ENCODE measurements at places on chromosomes 12 and 14.
A peak's percentile ranks its signal among the peaks of the same experiment; 100 is the strongest.

DNA sequence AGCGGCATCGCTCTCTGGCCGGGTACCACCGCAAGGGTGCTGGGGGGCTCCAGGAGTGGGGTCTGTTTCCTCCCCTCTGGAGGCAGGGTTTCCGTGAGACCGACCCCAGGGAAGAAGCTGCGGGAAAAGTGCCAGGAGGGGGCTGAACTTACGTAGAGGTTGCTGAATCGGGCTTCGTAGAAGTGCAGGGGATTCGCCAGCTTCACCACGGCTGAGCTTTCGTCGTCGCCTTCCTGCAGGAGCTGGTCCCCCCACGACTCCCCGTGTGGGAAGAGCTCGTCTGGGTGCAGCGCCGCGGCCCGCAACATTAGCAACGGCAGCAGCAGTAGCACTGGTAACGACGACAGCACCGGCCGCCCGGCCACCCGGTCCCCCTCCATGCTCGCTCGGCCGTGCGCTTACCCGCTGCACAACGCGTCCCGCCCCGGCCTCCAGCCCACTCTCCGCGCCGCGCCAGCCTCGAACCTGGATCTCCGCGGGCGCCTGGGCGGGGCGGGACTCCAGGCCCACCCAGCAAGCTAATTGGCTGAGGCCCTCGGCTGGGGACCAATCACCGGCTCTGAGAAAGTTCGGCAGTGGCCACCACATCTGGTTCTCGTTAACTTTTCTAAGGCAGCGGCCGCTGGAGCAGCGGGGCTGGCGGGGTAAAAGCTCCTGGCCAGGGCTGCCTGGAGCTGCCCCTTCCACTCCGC, at the start of gene NID2:
Gene NID2 (minus strand): TSS at position 445 of the 692 bp plus-strand sequence. CDS start 65 bp downstream, at position 380.
- DNase-seq = peak; percentile 31

- no peak for DNase-seq
Observed at GRCh38 chr12:2679068-2679815, 115.5 kb upstream of the FKBP4 start.

DNA sequence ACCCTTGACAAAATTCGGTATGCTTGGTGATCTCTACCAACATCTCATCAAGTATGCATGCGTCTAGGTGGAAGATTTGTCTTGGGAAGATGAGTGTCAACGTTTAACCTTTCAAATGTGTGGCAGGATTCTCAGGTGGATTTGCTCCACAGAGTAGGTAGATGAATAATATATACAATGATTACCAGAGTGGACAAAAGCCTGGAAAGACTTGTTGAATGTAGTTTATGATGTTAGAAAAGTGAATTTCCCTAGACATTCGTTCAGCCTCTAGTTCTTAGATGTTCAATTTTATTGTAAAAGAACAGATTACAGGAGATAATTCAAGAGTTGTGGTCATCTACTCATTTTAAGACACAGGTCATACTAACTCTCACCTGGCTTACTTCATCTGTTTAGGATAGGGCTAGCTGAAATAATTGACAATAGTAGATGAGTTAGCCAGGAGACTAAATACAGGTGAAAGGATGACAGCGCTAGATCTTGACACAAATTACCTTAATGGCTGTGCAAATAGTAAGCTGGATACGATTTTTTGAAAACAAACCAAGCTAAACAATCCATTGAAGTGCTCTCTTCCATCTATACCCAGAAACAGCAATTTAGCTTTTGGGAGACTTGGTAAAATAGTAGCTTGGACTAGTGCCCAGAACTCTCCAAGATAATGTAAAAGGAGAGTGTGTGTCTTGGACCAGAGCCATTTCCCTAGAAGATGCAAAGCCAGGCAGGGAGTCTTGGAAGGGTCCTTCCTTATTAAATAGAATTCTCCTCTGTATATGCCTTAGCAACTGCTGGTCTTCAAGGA, 168.0 kb downstream of the DACT1 start:
- DNase-seq = no peak

- no peak for DNase-seq
Observed at GRCh38 chr14:22558221-22558913, 30.7 kb downstream of the DAD1 start.

GRCh38 chr12:11793921-11794710, 144.6 kb downstream of the ETV6 start:
- no peak for DNase-seq

DNA sequence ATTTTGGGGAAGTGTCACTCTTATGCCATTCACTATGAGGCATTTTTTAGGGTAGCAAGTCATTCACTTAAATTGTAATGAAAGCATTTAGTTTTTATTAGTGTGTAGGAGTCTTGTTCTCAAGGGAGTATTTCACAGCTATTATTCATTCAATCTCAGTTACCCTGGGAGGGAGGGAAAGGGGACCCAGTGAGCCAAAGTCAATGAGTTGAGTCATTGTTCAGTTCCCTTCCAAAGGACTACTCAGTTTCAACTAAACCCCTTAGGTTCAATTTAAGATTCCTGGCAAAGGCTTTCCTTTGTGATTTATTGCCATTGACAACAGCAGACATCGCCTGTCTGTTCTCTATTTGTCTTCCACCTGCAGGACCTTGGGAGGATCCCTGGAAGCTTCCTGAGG, 29.3 kb upstream of the RASSF8 start:
- DNase-seq = no peak

- DNase-seq = no peak
Observed at GRCh38 chr12:10802587-10802986, at the start of gene TAS2R7. Gene TAS2R7 (minus strand): TSS chr12:10802627. CDS start chr12:10802570, 57 bp downstream.

GRCh38 chr12:104132351-104132956, 5.6 kb downstream of the NFYB start:
- DNase-seq = no peak

DNA sequence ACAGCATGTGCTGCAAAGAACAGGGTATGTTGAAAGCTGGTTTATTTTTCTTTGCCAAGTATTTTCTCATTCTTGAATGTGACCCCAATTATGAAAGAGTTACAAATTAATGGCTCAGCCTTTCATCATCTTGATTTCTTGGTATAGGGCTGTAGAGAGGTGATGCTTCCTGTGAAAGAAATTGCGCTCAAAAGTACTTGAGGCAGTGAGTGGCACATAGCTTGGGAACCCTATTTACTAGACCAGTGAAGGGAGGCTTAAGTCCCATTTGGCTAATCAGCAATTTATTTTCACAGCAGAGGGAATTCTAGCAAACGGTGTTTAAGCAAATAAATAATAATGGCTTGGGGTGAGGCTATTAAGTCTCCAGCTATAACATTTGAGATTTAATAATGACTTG, 153.9 kb upstream of the MIS18BP1 start:
- DNase-seq = no peak

DNA sequence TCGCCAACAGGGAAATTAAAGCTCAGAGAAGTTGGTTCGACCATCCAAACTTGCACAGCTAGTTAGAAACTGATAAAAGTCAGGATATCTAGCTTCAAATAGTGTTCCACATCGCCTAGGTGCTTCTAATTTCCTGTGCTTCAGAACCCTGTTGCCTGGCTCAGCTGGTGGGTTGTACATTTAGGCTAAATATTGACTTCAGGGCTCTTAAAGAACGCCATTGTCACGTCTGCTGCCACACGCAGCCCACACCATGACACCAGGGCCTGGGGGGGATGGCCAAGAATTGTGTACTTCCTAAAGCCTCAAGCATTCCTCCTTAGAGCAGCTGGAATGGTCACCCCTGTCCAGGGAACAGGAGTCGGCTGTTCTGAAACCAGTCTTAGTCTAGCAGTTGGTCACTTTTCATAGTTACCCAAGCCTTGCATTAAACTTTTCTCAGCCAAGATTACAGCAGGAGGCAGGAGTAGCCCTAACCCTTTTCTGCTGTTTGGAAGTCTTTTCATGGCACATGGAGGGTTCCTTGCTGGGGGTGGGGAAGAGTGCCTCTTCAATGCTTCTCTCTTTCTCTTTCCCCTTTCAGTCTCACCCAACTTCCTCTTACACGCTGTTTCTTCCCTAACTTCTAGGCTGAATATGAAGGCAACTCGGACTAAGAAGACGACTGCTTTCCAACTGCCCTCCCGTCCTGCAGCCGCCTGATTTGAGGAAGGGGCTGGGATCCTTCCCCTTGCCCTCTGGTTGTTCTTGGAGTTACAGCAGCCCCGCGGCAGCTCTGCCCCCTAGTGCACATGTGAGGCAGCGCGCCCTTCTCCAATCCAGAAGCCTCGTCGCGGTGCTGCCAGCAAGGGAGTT, 17.1 kb downstream of the FOS start:
- DNase-seq = peak; percentile 61

DNA sequence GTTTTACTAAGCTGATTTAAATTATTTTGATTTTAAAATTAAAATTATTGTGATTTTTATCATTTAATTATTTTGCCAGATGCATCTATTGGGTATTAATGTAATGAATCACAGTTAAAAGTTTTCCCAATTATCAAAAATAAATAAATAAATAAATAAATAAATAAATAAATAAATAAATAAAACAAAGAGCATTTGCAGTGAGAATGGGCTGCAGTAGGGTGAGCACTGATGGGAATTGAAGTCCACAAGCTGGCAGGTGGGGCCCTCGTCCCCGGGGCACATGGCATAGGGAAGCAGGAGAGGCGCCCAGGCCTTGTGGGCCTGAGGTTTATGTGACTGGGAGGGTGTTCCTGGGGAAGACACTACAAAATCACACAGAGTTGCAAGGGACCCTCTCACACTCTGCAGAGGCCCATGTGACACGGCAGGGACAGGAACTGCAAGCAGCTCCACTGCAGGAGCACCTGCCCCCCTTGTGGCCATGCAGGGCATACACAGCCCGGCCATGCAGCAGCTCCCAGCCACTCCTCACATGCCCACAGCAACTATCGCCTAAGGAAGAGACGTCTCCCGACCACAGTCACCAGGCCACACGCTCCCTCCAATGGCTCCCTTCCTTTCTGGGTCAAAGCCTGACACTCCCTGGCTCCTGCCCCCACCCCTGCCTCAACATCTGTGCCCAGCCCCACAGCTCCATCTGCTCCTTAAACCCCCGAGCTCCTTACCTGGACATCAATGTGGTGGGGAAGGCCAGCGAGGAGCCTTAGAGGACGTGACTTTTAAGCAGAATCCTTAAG, 256.3 kb upstream of the SFSWAP start:
- peak; percentile 37 for DNase-seq

DNA sequence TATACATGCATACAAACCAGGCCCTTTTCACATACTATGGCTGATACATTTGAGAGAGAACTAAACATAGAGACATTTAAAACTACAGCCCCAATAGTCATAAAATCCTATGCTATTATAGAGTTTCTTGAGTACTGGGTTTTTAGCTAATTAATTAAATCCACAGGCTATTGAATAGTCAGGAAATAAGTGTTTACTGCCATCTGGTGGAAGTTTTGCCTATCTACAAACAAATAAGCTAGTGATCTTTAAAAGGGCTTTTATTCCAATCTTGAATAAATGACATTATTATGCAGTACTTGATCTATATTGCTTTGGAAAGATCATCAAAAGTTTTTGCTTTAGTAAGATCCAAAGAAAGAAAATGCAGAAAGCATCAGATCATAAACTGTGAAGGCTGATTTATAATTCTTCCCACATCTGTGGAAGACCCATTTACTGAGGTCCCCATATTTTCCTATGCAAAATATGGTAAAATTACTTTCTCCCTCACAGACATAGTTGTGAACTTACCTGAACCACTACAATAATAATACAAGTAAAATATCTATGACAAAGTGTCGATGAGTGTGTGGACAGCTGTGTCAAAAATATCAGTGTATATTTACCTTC, 131.3 kb downstream of the ITPR2 start:
- no peak for DNase-seq

DNA sequence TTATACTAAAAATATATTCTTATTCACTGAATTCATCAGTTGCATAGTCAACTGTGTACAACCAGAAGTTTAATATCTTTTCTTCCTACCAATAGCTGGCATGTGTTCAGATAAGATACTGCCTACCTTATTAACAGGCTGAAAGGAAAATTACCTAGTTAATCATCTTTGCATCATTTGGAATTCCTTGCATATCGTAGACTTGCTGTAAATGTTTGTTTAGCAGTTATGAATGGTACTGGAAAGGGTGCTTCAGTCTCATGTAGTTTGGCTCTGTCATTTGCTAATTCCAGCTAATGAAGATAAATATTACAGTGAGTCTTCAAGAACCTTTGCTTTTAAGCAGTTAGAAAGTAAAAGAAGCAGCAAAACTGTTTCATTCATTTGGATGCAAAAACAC, 84.4 kb downstream of the PPHLN1 start:
- DNase-seq = no peak

GRCh38 chr12:132275110-132275531, 54.3 kb downstream of the GALNT9 start:
- DNase-seq = no peak

- DNase-seq = no peak
Observed at GRCh38 chr12:10361084-10361483, 28.8 kb downstream of the KLRK1 start.

GRCh38 chr14:54322246-54322645, 74.6 kb upstream of the CDKN3 start:
- DNase-seq = no peak

DNA sequence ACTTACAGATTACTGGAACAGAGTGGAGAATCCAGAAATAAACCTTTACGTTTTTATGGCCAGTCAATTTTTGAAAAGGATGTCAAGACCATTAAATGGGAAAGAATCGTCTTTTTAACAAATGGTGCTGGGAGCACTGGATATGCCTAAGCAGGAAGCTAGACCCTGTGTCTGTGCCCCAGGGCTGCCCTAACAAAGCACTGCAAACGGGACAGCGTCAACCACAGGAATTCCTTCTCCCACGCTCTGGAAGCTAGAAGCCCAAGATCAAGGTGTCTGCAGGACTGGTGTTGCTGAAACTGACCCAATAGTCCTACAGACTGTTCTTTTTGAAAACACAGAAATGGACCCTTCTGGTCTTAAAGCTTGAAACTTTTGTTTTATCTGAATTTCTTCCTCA, 9.3 kb upstream of the TMEM121 start:
- no peak for DNase-seq

- DNase-seq = no peak
Observed at GRCh38 chr12:130573766-130574165, 142.3 kb downstream of the RIMBP2 start.

DNA sequence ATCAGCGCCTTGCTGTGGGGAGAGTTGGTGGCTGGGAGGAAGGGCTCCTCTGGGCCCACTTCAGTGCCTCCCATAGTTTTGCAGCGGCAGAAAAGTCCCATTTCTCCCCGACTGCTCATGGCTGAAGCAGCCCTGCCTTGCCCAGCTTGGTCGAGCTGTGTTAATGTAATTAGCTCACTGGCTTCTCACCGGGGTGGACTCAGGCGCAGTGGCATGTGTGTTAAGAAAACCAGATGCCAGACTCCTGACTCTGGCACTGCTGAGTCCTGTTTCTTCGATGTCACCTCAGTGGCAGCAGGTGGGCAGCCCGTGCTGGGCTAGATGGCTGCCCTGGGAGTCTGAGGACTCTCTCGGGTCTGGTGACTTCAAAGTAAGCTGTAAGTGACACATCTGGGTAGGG, 47.4 kb downstream of the CHST11 start:
- DNase-seq = no peak
